Uterus (tissue), 4 donors: ENCODE measurements at places on chromosomes 11 and 22.

DNA sequence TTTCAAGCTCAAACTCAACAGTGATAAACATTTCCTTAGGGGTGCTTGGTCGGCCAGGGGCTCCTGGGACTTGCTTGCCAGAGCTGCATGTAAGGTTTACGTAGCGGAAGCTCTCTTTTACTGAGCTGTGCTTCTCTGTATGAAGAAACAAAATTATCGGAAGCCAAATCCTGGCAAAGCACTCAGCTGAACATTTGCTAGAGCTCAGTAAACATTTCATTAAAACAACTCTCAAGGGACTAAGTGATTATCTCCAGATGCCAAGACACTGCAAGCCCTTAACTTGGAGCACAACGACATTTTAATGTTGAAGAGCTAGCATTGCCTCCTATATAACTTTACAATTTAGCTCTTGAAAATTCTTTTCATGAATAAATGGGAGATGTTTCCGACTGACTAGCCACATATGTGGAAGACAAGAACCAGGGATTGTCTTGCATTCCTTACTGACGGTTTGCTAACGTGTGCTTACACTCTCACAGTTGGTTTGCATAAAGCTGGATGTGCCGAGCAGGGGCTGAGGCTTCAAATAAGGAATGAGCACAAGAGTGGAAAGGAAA lies 43.4 kb downstream of the SCUBE2 start:
- DNase-seq = peak; percentile 49

DNA sequence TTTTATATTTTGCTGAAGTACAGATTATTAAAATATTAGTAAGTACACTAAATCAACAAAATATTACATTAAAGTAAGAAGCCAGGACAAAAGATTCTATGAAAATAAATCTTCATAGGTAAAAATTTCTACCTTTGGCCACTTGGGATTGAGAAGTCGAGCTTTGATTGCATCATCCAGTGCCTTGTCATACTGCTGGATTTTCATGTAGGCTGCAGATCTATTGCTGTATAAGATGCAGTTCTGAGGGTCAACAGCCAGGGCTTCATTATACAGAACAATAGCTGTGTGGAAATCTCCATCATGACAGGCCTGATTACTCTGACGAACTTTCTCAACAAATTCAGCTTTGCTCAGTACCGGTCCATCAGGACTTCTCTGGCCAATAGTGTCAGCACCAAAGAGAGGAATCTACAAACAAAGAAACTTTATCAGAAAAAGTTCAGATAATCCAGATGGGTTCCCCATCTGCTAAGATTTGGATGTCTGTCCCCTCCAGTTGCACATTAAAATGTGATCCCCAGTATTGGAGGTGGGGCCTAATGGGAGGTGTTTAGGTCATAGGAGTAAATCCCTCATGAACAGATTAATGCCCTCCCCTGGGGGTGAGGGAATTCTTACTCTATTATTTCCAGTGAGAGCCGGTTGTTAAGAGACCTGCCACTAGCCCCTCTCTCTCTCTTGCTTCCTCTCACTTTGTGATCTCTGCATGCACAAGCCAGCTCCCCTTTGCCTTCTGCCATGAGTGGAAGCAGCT lies 50.0 kb downstream of the TTC28 start:
- no peak for DNase-seq

GRCh38 chr11:70532066-70532440 lies 133.7 kb downstream of the CTTN start:
- no peak for DNase-seq

- no peak for DNase-seq
Measured at GRCh38 chr11:36037031-36037430, 93.2 kb downstream of the LDLRAD3 start.

- DNase-seq = no peak
Measured at GRCh38 chr22:46432164-46433068, 96.9 kb downstream of the TRMU start.

- DNase-seq = no peak
Measured at GRCh38 chr11:78690352-78690987, 115.8 kb upstream of the NARS2 start.

DNA sequence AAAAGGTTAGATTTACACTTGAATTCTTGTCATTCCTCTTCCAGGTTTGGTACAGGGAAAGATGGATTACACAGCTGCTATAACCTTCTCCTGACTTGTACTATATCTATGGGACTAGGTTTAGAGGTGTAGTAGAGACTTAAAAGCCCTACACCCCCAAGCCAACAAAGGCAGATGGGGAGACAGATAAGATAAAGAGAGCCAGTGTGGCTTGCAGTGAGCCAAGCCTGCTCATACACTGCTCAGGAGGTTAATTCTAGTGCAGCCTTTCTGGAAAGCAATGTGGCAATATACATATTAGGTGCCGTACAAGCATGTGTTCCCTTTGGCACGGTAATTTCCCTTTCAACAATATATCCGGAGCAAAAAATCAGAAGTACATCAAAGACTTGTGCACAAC lies 10.8 kb downstream of the SIK3 start:
- DNase-seq = no peak

DNA sequence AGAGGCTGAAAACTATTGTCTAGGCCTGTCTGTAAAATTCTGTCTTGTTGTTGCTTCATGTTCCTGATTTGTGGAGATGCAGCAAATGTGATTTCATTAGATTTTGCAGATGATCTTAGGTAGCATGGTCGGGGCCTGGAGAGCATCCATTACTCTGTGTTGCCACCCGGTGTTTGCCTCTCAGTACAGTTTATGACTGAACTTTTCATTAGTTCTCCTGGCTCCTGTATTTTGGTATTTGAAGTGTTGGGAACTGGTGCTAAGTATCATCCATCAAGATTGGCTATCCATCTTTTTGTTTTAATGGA lies 7.7 kb downstream of the YWHAH start:
- no peak for DNase-seq

DNA sequence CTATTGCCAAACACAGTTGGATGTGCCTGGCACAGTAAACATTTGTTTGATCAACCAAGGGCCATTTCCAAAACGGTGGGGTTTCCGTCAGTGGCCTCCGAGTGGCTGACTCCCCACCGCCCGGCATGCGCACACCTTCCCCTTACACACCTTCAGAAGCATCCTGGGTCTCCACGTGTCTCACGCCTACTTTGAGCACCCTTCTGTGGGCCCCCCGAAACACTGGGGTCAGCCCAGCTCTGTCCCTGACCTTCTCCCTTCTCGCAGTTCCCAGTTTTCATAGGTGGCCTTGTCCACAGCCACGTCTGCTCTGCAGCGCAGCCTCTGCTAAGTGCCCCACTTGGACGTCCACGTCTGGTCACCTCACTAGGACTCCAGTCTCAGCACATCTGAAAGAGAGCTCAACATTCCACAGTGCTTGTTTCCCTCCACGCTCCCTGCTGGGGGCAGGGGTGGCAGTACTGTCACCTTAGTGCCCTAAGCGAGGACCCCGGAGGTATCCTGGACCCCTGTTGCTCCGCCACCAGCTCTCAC lies 13.2 kb upstream of the SHANK2 start:
- no peak for DNase-seq
